ENCODE measurements at places on chromosomes 6 and 20.

- DNase-seq: no peak
These were observed 4.0 kb downstream of the MYLIP start for GRCh38 chr6:16132909-16133308.

- DNase-seq: no peak
These were observed 3.5 kb upstream of the PRIM2 start for GRCh38 chr6:57313711-57314471.

GRCh38 chr20:58843128-58843556 is 7.6 kb downstream of the GNAS-AS1 start:
- no peak for DNase-seq

DNA sequence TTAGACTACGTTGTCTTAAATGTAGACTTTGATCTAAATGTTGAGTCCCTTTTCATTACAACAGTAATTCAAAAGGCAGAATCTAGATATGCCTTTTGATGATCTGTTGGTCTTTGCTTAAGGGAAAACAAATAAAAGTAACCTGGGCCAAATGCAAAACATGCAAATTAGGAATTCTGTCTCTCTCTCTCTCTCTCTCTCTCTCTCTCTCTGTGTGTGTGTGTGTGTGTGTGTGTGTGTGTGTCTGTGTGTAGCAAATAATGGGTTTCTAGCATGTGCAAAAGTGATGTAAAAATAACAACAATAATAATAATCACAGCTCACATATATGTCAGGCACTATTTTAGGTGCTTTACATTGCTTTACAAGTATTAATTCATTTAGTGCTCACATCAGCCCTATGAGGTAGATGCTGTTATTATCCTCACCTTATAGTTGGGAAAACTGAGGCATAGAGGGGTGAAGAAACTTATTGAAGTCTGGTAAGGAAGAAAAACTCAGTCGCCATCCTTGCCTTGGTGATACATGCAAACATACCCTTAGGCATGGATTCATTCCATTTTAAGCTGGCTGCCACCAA is 160.3 kb upstream of the ZNF217 start:
- no peak for DNase-seq

DNA sequence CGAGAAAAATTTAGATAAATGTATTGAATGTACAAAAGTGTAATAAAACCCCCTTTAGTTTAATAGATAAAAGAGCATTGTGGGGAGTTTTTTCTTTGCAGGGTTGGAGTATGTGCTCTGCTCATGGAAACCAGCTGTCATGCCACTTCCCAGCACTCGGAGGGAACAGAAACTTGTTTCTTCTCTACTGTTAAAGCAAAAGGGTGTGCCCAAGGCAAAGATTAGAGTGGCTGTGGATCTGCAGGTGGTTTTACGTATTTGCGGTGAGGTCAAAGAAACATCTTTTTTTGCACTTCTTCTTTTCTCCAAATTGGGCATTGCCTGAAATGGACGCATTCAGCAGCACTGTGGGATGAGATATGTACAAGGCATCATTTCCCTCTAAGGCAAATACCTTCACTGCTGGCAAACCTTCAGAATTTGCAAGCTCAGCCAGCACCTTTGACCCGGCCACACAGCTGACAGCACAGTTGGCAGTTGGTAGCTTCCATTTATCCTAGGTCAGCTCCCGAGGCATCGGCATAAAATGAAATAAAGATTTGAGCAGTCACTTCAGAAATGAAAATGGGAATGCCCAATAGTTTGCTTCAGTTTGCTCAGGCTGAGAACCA is 178.4 kb upstream of the EYA4 start:
- DNase-seq: no peak

DNA sequence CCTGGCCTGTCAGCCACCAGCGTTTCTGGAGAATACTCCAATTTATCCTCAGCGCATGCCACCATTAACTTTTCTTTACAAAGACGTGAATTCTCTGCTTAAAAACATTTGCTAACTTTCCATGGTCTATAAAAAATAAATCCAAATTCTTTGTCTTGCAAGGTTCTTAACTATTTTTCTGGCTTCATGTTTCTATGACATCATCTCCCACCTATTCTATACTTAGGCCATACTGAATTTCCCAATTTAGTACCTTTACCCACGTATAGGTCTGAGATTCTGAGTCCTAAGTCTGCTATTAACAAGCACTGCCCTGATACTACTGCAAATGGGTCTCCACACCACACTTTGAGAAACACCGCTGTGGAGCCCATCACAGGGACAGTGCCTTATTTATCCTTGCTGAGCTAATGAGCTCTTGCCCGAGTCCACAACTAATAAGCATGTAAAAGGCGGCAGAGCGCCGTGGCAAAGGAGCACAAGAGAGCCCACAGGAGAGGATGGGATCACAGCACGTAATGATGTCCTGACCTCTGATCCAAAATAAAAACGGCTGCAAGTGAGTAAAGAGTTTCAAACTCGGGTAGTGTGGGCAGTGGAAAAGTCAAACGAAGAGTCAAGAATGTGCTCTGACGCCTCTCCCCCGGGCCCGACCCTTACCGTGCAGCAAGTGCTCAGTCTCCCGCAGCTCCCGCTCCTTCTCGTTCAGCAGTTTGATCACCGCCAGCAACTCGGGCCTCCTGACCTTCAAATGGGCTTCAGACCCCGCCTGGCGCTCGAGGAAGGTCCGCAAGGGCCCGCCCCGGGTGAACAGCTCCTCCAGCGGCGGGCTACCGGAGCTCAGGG is 519 bp downstream of the MTRF1L start:
- DNase-seq: no peak

GRCh38 chr6:3517350-3517749 is 60.5 kb upstream of the SLC22A23 start:
- DNase-seq: no peak

DNA sequence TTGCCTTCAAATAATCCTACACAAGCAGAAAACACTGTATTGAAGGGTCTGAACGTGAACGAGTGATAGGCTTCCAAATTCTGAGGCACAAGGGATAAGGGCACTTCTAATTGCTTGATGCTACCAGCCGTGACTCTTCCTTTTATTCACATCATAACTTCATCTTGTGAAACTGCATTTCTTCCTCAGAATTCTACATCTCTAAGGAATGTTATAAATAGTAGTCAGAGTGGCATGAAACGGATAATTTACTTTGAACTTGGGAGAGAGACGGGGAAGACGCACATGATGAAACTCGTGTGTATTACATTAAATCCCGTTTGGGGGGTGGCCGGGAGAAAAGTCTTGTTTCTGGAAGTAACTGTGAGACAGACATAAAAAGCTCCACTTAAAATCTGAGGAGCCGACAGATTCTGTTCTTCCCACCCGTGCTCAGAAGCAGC is 754 bp downstream of the HDDC2 start:
- DNase-seq: no peak

DNA sequence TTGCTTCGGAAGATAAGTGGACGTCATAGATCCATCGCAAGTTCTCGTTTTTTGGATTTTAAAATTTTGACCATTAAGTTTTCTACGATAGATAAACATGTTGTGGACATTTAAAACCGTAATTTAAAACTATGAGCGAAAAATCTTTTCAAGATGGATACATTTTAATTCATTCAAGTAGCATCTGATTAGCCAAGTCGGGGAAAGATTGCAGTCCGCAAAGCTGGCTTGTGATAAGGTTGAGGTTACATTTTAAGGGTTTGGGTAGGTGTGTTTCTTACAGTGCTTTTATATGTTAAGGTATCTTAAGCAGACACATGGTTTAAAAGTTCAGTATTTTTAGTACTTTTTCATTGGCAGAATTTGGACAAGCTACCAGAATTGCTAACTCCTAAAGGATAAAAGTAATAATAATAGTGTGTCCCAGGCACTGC is 1.2 kb downstream of the WTAP start:
- no peak for DNase-seq

GRCh38 chr6:61649845-61650244 is 636.2 kb downstream of the KHDRBS2 start:
- DNase-seq: no peak

DNA sequence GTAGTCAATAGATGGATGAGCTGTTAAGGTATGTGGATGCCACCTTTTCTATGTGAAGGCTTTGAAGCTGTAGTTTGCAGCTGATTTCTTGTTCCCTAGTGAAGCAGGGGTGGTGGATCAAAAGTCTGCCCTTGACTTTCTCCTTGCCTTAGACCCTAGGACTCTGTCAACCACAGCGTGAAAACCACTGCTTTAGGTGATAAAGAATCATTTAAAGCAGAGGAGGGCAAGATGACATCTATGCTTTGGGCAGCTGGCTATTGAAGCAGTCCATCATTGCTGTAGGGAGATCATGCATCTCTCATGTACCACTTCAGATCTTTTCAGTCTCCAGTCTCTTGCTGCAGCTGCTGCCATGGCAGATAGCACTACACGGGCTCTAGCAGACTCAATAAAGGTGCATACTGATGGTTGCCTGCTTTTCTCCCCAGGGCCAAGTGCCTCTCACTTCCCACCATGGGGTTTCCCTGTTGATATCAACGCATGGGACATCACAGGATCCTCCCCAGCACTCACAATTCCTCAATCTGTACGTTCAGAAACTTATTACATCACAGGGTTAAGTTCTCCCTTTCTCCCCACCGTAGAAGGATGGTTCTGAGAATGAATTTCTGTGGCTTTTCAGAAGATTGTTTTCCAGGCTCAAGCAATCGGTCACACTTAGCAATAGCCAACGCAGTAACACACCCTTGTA is 122.0 kb upstream of the STMND1 start:
- DNase-seq: no peak

GRCh38 chr6:20806669-20807068 is 272.4 kb downstream of the CDKAL1 start:
- DNase-seq: no peak

Measured in CMK (cell line).